ENCODE measurements at places on chromosomes 7 and 10.
A peak's percentile ranks its signal among the peaks of the same experiment; 100 is the strongest.

DNA sequence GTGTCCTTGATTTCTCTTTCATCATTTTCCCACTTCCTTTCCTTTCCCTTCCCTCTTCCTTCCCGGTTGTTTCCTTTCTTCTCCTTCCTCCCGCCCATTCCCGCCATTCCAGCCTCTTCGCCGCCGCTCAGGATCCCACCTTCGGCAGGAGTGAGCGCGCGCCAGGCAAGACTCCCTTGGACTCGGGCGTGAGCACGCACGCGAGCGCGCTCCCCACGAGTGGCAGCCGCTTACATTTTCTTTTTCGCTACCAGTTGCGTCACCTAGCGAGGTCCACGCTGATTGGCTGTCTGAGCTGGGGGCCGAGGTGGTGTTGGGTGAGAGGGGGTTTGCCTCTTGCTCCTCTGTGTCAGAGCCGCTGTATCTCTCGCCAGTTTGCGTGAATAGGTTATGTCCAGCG lies 11.8 kb downstream of the ZAN start:
- DNase-seq, result peak; percentile 53

DNA sequence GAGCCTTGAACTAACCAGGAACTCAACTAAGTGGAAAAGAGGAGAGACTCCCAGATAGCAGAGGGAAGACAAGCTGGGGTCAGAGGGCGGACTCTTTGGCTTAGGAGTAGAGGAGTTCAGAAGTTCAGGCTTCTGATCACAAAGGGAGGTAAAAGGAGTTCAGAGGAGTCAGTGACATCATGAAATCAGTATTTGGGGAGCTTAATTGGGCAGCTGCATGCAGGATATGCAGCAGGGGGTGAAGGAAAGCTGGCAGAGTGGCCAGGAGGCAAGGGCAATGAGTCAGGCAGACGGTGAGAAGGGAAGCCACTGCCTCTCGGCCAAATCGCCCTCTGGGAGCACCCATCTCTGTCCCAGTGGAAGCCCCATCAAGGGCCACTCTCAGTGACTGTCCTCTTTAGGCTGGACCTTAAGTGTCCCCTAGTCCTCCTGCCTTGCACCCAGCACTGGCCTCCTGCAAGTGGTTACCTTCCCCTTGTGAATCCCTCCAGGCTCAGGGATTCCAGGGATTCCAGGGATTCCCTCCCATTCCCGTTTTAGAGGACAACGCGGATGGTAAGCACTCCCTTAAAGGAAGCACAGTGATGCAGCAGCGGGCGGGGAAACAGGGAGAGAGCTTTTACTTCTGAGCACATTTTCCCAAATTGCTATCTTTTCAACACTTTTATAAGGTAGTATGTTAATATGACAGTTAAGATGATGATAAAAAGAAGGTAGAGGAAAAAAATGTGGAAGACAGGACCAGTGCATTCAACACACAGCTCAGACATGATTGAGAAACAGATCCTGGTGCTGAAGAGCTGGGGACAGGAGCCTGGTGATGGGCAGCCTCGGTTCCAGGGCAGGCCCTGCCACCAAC lies 72.6 kb downstream of the KCNMA1 start:
- no peak for DNase-seq

DNA sequence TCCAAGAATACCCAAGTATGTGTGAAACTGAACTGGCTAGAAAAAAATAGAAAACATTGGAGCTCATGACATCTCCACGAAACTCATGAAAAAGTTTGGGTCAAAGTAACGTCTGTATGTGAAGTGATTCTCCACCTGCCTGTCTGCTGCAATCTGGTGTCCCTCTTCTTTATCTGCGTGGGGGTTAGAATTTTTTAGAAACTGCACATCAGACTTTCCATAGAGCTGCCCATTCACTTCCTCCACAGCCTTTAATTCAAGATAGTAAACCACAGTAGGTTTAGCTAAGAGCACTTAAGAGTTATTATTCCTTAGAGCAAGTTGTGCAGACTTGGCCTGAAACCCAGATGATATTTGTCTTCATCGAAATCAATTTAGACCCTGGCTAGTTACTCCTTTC lies 55.3 kb downstream of the SCIN start:
- DNase-seq, result no peak

- no peak for DNase-seq
These were observed 117.5 kb upstream of the WNT16 start for GRCh38 chr7:121211253-121211652.

DNA sequence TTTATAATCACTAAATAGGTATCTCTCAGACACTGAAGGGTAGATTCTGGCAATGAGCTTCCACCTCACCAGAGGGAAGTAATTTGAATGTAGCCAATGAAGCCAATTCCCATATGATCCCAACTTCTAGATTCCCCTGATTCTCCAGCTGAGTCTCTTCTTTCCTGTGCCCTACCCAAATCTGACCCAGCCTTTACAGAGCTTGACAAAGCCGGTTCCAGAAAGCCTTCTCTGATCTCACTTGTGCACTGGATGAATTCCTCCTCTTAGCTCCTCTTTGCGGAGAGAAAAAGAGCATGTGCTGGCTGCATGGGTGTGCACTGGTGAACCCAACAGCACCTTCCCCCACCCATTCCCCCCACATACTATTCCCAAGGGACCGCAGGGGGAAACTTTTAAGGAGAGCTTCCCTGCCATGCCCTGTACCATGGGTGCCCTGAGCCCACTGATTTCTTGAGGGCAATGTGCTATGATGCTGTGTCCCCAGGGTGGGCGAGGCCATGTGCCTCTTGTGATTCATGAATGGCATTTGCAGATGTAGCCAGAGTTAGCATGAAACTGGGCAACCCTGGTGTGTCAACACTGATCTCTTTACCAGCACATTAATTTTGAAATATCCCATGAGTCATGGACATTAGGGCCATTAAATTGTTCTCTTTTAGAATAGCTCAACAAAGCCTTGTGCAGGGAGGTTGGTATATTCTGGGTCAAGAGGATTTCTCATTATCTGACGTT lies 50.4 kb upstream of the PLEKHA1 start:
- DNase-seq, result no peak

DNA sequence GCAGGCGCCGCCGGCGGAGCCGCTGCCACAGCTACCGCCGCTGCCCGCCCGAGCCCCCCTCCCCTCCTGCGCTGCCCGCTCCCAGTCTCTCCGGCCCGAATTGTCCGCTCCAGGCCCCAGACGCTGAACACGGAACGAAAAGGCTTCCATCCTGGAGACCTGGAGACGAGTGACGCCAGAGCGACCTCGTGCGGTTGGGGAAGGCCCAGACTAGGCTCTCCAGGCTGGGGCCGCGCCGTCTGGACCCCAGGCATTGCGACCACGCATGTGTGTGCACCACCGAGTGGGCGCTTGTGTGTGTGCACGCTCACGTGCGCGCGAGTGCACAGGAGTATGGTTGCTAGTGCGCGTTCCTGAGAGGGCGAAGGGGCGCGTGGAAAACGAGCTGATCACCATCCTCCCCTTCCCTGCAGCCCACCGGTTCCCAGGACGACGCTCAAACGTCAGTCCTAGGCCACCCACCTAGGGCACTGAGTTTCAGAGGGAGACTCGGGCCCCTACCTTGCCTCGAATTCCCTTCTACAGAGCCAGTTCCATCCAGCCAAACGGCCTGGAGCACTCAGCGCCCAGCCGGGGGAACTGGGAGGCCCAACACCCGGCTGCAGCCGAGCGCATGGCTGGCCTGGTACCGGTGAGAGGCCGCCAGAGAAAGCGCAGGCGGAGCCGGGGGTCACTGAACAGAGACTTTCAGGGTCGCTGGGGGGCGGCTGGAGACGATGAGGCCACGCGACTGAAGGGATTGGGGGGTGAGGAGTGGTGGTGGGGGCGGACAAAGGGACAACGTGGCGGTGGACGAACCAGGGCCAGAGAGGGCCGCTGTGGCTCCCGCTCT lies 11.6 kb downstream of the LBX1 start:
- peak; percentile 47 for DNase-seq

GRCh38 chr7:46945328-46945727 lies 636.6 kb downstream of the TNS3 start:
- DNase-seq, result no peak

GRCh38 chr10:6753644-6754043 lies 173.6 kb upstream of the PRKCQ start:
- DNase-seq, result no peak

GRCh38 chr10:115606741-115607140 lies 513.6 kb downstream of the ATRNL1 start:
- DNase-seq, result no peak

GRCh38 chr7:74481458-74482196 lies 27.9 kb downstream of the GTF2IRD1 start:
- no peak for DNase-seq

All from activated CD4-positive, alpha-beta memory T cell treated with anti-CD3 and anti-CD28 coated beads for 36 hours (primary cell).